ENCODE measurements at places on chromosomes 3 and 15.

- no peak for DNase-seq
These were observed 364.1 kb downstream of the MFSD1 start for GRCh38 chr3:159165961-159166360.

DNA sequence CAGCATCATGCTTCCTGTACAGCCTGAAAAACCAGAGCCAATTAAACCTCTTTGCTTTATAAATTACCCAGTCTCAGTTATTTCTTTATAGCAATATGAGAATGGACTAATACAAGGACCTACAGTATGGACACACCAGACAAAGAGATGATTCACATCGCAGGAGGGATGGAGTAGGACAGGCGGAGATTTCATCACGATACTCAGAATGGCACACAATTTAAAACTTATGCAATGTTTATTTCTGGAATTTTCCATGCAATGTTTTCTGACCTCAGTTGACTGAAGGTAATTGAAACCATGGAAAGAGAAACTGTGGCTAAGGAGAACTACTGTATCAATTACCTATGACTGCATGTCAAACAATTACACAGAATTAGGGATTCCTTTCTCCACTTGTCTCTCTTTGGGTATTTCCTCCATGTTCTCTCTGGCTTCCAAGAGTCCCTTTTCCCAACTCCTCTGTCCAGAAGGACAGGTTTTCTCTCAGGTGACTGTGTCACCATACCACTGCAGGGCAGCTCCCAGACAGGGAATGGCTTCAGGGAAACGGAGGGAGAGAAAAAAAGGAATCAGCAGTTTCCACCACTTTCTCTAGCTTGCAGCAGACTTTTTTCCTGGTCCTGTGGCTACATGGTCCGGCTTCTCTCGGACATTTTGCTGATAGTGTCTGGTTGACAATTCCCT lies 3.0 kb upstream of the ANO10 start:
- no peak for DNase-seq

- no peak for DNase-seq
These were observed 7.6 kb upstream of the SEMA7A start for GRCh38 chr15:74441248-74441941.

- DNase-seq: no peak
These were observed 69.6 kb downstream of the ERC2 start for GRCh38 chr3:56398659-56399058.

DNA sequence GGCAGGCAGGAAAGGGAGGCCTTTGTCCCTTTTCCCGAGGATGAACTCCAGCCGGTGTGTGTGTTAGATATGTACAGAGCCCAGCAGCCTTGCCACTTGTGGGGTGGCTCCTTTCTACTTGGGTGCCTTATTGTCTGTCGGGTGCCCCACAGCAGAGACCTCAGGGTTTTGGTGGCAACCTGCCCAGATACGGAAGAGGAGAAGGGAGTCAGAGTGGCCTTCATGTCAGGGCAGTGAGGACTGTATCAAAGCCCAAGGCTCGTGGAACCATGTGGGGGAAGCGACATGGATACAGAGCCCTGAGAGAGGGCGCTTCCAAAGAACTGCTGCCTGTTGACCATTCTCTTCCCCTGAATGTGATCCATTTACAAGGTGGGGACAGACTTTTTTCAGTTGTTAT lies 166.2 kb downstream of the SLCO3A1 start:
- no peak for DNase-seq

- no peak for DNase-seq
These were observed 276.5 kb upstream of the ATP11B start for GRCh38 chr3:182516597-182517336.

DNA sequence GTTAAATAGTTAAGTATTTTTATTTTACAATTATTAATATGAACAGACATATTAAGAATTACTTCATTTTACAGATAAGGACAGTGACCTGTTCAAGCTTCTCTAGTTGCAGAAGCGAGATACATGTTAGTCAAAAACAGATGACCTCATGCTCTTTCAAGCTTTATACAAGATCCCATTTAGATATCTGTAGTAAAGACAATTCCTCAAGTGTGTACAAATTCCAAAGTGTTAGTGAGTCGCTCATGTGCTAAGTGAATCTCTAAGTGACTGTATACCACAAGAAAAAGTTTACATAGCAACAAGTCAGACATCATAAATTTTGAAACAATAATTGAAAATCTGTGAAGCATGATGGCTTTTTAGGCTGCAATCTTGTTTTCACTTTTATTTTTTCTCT lies 293.8 kb downstream of the ROBO1 start:
- no peak for DNase-seq

DNA sequence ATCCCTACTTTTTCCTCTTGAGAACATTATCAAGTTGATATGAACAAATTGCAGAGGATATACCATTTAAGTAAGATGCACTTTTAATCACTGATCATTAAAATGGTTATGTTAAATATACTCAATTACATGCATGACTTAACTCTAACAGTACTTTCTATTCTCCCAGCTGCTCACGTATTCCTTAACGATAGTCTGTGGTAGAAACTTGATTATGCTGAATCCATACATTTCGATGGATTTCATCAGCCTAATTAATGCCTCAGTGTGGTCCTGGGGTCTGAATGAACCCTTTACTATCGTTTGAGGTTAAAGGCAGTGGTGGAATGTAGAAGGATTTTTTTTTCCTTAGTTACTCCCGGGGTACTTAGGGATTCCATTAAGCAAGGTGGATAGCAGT lies 18.6 kb downstream of the SOX2 start:
- DNase-seq: no peak

DNA sequence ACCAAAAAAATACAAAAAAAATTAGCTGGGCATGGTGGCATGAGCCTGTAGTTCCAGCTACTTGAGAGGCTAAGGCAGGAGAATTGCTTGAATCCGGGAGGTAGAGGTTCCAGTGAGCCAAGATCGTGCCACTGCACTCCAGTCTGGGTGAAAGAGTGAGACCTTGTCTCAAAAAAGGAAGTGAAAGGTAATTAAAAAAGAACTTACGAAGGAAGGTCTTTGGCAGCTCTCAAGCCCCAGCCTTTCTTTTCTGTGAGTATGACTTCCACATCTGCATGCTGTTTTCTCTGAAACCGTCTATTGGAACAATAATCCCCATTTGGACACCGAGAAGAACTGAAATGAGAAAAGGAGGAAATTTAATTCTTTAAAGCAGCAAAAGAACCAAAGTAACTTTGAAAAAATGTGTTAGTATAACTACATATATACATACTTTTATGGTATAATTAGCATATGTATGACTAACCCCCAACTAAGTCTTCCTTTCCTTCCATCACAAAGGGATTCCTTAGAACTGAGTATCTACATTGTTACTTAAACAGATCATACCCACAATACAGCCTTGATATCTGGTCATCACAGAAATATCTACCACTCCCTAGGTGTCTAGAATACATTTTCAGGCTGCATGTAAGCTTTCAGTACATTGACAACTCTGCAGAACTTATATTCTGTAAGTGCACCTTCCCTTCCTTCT lies 50.1 kb downstream of the SETD2 start:
- no peak for DNase-seq

DNA sequence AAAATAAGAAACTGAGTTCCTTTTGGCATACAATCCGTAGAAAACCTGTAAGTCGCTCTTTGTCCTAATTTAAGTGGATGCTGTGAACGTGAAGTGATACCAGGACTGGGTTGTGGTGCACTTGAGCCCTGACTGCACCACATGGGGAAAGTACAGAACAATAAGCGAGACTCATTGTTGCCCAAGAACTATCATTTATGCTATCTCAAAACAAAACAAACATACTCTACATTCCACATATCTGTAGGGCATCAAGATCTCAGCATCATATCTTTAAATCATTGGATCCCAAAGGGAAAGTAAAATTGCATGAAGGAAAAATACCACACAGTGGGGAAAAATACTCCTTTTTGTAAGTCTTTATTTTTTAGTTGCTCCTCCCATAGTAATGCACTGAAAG lies 580.3 kb downstream of the MECOM start:
- DNase-seq: no peak

GRCh38 chr3:36380221-36381031 lies at the start of gene STAC:
Gene STAC (plus strand): TSS chr3:36380504. CDS start chr3:36380644, 140 bp downstream.
- no peak for DNase-seq

Measured in AML-193 (cell line).